Stimulated activated CD4-positive, alpha-beta T cell treated with anti-CD3 and anti-CD28 coated beads, Interleukin-15, amount 100 ng/mL, for 24 hours (primary cell): ENCODE measurements at places on chromosomes 6 and 20.

GRCh38 chr20:33858666-33859065 lies 47.5 kb downstream of the CHMP4B start:
- DNase-seq, result no peak

GRCh38 chr6:25472306-25472705 lies 179.7 kb upstream of the SCGN start:
- no peak for DNase-seq

- no peak for DNase-seq
Measured at GRCh38 chr20:55935448-55936208, 69.7 kb downstream of the CBLN4 start.

- no peak for DNase-seq
Measured at GRCh38 chr6:4883298-4883697, 107.1 kb downstream of the CDYL start.

DNA sequence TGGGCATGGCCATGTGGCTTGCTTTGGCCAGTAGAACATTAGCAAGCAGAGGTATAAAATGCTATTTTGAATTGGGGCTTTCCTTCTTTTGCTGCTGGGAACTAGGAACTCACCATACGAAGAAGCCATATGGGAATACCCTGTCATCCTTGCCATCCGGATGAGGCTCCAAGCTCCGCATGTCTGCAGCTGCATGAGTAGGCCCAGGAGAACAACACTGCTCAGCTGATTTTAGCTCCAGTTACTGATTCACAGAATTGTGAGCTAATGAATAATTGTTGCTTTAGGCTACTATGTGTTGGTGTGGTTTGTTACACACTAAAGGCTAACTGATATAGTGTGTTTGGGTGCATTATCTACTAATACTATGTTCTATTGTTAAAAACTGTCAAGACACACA lies 2.7 kb upstream of the PLCB4 start:
- DNase-seq, result no peak

- DNase-seq, result peak; percentile 85
Measured at GRCh38 chr6:134938896-134939295, 11.0 kb downstream of the ALDH8A1 start.

DNA sequence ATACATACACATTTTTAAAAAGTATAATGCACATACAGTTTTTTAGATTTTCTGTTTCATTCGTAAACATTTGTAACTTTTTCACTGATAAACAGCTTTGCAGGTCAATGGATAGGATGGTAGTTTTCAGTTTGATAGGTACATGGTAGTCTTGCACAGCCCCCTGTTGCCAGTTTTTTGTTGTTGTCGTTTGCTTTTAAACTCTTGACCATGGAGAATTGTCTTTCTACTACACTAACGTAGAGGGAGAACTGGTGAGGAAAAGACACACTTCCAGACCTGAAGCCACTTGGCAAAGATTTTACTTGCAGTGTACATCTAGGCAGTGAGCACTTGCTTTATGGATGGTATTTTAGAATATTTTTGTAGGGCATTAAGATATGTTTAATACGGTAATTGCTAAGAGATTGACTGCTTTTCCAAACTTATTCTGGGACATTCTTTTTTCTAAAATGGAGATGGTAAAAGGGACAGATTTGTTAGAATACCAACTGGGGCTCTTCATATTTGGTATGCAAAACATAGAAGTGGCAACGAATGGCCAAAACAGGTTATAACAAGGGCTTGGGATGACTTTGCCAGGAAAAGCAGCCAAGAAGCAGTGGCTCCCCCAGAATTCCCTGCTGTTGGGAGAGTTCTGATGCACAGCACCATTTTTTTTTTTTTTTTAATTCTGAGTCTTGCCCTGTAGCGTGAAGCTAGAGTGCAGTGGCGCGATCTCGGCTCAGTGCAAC lies 1.5 kb downstream of the PYGB start:
- no peak for DNase-seq

GRCh38 chr20:34558320-34559218 lies at the start of gene MAP1LC3A:
Gene MAP1LC3A (plus strand): TSS chr20:34558718. CDS start chr20:34558869, 151 bp downstream.
- DNase-seq, result peak; percentile 92

DNA sequence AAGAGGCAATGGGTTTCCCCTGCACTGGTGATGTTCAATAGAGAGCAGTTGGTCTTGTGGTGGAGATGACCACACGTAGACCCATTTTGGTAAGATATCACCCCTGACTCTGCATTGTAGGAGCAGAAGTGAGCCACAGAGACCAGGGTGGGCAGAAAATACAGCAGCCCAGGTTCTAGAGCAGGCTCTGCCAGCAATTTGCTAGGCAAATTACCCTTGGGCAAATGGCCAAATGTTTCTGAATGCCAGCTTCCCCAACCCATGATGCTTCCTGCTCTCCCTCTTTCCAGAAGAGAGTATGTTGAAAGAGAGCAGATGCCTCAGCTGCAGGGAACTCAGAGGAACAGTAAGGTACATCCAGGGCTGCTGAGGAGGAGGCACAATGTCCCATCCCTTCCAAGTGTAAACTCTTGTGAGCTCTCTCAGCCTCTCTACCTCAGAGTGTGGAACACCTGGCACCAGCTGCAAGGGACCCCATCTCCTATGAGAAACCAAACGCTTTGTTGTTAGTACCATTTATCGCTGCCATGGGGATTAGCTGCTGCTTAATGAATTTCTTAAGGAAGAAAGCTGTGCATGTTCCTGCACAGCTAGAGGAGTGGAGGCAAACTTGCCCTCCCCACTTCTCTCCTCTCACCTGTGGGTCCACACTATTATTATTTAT lies 317.5 kb upstream of the MOCS1 start:
- DNase-seq, result no peak

DNA sequence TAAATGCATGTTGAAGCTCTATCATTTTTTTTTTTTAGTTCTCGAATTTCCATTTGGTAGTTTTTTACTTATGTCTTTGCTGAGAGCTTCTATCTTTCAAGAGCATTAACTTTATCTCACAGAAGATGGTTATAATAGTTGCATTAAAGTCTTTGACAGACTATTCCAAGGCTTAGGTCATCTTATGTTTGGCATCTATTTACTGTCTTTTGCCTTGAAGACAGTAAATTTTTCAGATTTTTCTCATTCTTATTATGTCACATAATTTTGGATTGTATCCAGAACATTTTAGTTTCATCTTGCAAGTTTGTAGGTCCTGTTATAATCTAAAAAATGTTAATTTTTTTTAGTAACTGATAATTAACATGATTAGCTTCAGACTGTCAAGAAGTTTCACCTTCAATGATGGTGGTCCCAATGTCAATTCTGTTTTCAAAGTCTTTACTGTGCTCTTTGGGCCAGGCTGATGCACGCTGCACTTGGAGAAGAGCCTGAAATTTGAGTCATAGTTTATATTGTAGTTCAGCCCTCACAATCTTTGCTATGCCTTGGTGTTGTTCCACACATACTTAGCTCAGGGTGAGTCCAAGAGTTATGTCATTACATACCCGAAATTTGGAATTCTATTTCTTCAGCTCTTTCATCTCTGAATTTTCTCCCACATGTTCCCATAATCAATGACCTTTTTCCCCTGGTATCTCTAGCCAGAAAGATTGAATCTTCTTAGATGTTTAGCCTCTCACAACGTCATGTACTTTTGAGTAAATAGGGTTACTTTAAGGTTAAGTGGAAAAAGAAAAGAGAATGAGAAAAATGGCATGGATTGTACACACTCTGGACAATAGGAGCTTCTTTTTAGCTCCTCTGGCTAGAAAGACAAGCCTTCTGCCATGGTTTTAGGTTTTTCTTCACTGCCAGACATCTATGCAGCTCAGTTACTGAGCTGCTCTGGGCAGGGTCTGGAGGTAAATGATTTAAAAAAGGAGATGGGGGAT lies 110.3 kb upstream of the BTBD3 start:
- DNase-seq, result no peak

DNA sequence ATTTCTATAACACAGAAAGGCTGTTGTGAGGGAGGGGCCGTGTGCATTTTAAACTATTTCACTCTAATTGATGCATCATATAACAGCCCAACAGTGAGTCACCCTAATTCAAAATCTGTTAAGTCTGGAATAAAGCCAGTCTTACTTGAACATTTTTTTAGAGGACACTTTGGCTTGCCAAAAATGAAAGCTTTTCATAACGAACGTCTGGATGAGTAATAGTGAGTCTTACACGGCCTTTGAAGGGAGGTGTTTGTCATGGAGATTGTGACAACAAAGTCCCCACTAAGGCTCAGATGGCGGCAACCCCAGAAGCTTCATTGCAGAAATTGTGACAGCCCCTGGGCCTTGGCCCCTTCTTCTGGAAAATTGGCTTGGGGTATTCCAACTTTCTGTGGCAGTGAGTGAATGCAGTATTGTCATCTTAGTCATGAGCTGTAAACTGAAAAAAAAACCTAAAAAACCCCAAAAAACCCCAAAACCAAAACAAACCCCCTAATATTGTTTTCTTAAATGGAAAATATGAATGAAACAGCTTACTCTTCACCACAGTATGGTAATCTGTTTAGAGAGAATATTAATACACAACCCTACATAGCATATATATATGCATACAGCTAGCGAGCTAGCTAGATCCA lies 92.6 kb upstream of the CLDN20 start:
- DNase-seq, result peak; percentile 91

DNA sequence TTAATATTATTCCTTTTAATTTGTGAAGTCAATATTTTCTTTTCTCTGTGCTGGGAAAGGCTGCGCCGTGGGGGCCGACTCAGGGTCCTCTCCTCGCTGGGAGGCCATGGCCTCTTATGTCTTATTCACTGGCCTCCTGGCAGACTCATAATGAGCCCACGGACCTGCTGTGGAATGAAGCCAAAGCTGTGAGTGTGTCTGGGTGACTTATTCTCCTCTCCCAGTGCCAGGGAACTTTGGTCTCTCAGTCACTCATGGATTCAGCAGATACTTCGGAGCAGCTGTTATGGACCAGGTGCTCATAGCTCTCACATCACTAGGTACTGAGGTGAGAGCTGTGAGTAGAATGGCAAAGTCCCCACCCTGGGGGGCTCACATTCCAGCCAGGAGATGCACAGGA lies 297.6 kb downstream of the CDH26 start:
- DNase-seq, result no peak

DNA sequence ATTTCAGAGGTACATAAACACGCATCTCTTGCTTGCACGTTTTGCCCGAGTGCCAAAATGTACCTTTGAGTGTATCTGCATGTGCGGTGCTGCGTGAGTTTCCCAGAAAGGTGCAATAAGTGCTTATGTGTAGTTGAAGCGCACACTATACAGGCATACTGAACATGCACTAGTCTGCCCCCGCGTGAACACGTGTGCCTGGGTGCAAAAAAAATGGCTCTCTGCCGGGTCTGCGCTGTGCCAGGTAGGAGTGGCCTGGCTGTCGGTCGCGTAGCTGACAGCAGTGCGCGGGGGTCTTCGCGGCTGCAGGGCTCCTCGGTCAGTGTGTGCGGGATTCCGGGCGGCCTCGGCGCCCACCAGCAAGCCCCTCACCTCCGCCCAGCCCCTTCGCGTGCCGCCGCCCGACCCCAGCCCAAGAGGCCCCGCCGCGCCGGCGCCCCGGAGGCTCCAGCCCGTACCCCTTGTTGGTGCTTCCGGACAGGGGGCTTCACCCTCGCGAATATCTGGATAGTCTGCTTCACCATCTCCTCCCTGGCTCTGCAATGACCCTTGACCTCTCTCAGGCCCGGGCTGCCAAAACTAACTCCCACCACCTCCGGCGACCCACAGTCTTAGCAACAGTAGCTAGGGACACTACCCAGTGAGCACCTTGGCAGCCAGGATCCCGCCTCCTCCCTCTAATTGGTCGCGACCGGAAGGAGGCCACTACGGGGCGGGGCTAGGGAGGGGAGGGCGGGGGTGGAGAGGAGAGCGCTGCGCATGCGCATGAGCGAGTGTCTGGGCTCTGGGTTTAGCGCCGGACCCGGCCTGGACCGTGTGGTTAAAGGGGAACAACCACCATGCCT lies at the start of gene KIF6:
KIF6 (minus strand) TSS at position 622 of the 845 bp plus-strand sequence; CDS start at position 524, 98 bp downstream.
- peak; percentile 88 for DNase-seq

DNA sequence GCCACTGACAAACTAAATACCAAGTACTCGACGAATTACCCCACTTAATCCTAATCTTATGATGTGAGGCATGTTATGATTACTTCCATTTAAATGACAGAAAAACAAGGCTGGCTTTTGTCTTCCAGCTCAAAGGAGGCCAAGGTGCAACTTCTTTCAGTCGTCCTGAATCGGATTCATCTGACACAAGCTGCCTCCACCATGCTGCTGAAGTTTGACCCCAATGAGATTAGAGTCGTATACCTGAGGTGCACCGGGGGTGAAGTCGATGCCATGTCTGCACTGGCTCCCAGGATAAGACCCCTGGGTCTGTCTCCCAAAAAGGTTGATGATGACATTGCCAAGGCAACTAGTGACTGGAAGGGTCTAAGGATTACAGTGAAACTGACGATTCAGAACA lies 71.0 kb downstream of the CHD6 start:
- no peak for DNase-seq

- DNase-seq, result no peak
Measured at GRCh38 chr6:90637320-90637719, 50.4 kb upstream of the MAP3K7 start.

GRCh38 chr6:3861424-3861823 lies 12.3 kb downstream of the FAM50B start:
- DNase-seq, result no peak
